ENCODE measurements at places on chromosomes 5 and 9.

DNA sequence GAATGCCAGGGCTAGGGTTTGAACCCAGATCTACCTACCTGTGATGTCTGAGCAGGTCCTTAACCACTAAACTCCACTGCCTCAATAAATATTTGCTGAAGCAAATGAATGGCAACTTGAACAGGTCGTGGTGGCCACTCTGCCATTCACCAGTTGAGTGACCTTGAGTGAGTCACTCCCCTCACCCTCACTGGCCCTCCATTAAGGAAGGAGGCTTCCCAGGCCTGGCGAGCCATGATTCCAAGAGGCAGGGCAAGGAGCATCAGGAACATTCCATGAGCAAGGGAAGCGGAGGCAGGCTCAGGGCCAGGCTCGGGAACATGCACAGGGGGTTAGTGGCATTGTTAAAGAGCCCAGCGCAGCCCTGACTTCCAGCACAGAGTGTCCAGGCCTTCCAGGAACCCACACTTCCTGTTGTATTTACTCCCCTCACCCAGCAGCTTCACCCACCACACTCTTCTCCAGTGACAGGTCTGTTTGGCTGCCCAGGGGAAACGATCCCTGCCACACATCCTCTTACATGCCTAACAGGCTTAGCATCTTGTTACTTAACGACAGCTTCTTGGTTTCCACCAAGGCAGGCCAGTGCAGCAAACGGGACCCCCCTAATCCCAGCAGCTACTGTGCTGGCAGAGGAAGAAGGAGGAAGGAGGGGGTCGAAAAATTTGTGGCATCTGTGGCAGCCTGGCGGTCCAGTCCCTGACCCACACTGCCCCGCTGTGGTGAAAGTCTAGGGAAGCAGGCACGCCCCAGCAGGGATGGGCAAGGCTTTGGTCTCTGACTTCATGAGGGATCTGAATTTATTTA, 43.7 kb upstream of the TTC1 start:
- DNase-seq, result peak; percentile 45

DNA sequence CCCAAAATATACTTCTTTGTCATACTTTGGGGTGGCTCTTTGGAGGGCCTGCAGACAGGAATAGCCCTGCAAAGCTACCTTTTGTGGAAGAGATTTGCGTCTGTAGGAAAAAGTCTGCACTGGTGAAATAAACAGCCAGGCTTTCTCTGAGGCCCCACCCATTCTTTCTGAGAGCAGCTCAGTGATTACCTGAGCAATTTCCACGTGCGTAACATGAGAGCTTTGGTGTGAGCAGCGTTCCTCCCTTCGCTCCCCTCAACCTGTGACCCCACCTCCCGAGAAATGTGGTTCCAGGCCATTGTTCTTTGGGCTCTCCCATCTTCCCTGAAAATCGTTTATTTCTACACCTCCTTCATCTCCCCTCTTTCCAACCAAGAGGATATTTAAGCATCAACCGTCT, 23.8 kb upstream of the FBP1 start:
- DNase-seq, result no peak

GRCh38 chr5:139647506-139648204, 494 bp upstream of the CXXC5 start:
- DNase-seq, result no peak

- DNase-seq, result no peak
These were observed 1.5 kb downstream of the NFIL3 start for GRCh38 chr9:91421971-91422757.

GRCh38 chr5:115418788-115419187, 122.3 kb upstream of the CCDC112 start:
- no peak for DNase-seq

GRCh38 chr5:31459594-31459993, 72.3 kb downstream of the DROSHA start:
- DNase-seq, result no peak

DNA sequence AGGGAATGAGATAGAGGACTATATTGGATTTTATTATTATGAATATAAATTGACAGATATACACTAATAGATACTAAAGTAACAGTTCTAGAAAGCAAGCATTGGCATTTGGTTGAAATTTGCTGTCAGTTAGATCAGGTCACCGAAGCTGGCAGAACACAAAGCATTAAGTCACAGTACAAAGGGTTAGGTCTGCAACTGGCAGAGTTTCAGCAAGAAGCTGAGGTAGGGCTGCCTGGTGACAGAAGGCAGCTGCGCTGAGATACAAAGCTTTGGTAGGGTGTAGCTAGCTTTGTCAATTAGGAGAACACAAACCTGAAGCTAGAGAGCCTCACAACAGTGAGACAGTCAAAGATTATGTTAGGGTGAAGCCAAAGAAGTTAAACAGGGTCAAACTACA, 6.3 kb upstream of the CSNK1G3 start:
- DNase-seq, result no peak

- no peak for DNase-seq
These were observed 140.8 kb upstream of the OTULINL start for GRCh38 chr5:14440582-14441431.

DNA sequence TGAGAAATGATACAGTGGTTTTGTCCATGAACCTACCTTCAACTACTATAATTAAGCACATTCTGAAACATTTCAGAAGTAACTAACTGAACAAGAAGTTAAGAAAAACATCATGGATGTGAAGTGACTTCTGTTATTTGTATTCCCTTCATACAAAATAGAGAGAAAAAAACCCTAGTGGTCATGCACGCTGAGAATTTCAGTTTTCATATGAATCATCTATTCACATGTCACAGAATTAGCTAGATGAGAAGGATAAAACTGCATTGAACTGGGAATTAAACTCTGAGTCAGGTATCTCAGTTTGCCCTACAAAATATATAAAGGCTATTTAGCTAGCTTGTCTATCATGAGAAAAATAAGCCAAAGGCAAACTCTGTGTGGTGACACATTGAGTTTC, 451.8 kb upstream of the FTMT start:
- no peak for DNase-seq

GRCh38 chr9:37625758-37626147, 25.0 kb upstream of the FRMPD1 start:
- DNase-seq, result no peak

- DNase-seq, result no peak
These were observed 44.4 kb upstream of the SNX2 start for GRCh38 chr5:122730456-122730855.

- DNase-seq, result no peak
These were observed 87.9 kb upstream of the FSTL4 start for GRCh38 chr5:133700251-133700650.

- no peak for DNase-seq
These were observed 1.6 kb downstream of the PKD2L2 start for GRCh38 chr5:137890845-137891244.

GRCh38 chr9:77731930-77732329, 83.8 kb upstream of the GNA14 start:
- no peak for DNase-seq

- no peak for DNase-seq
These were observed 33.2 kb downstream of the MYO10 start for GRCh38 chr5:16902846-16903245.

- peak; percentile 12 for DNase-seq
These were observed at the start of gene LHX6 for GRCh38 chr9:122228568-122229484. TSS of gene LHX6 (minus strand) at chr9:122228957. CDS start at chr9:122228740, 217 bp downstream.

DNA sequence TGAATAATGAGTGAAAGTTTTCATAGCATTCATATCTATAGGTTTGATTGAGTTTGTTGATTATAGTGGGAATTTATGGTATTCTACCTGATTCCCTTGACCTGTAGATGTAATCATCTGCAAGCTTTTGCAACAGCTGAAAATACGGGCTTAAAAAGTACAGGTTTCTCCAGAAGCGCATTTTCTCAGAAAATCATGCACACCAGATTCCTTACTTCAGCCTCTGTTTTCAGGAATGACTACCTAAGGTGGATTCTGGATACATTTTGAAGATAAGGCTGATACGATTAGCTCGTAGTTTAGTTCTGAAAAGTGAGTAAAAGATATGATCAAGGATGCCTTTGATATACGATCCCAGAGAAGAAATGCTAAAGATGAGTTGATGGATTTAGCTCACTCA, 694.8 kb upstream of the CDH10 start:
- DNase-seq, result no peak

GRCh38 chr9:98472216-98472615, 216.8 kb upstream of the TBC1D2 start:
- DNase-seq, result no peak

DNA sequence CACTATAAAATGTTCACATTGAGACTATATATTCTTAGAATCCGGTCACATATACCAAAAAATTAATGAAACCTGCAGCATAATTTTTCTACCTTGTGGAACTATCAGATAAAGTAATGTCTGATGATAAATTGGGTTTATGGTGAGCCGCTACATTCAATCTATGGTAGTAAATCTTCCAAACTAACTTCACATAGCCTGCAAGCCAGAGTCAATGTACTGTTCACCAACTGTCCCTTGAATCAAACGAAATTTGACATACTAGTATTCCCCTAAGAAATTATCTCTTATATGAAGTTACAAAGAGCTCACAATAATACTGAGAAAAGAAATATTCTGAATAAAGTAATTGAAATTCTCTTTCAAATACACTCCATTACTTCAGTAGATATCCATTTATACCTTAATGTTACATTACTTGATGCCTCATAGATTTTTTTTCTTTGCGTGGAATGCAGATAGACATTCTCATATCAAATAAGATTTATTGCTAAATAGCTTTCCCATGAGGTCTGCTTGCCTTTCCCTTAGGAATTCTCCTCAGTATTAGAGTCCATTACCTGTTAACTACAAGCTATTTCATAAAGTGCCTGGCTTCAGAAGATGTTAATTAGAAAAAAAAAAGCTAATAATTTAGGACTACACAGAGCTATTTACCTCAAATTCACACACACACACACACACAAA, 169.5 kb downstream of the PTPRD start:
- DNase-seq, result no peak

GRCh38 chr5:140869555-140869886, 764 bp downstream of the PCDHA11 start:
- DNase-seq, result no peak

- DNase-seq, result no peak
These were observed 18.3 kb downstream of the MARCHF3 start for GRCh38 chr5:127011961-127012644.

DNA sequence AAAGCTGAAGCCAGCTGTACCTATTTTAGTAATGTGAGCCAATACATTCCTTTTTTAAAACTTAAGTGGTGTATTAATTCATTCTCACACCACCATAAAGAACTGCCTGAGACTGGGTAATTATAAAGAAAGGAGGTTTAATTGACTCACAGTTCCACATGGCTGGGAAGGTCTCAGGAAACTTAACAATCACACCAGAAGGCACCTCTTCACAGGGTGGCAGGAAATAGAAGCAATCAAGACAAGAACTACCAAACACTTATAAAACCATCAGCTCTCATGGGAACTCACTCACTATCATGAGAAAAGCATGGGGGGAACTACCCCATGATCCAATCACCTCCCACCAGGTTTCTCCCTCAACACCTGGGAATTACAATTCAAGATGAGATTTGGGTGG, 21.0 kb downstream of the ESM1 start:
- no peak for DNase-seq

GRCh38 chr9:113993838-113994540, 84.1 kb downstream of the AMBP start:
- DNase-seq, result no peak

- no peak for DNase-seq
These were observed 382.1 kb downstream of the BRINP1 start for GRCh38 chr9:118987167-118987566.

DNA sequence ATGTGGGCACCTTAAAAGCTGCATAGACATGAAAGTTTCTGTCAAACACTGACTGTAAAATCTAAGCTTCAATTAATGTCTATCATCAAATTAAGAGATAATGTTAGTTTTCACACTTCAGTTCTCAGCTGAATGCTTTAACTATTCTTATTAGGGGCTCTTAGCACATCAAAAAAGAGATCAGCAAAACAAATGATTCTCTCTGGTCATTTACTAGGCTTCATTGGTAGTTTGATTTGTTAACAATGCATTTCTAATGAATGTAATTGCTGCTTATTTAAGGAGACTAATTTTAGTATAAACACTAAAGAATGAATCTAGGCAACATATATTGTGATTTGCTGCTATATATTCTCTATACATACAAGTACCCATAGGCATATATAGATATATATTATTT, 1182.0 kb downstream of the MAT2B start:
- DNase-seq, result no peak

- DNase-seq, result no peak
These were observed 24.1 kb upstream of the OSMR start for GRCh38 chr5:38821679-38822078.

DNA sequence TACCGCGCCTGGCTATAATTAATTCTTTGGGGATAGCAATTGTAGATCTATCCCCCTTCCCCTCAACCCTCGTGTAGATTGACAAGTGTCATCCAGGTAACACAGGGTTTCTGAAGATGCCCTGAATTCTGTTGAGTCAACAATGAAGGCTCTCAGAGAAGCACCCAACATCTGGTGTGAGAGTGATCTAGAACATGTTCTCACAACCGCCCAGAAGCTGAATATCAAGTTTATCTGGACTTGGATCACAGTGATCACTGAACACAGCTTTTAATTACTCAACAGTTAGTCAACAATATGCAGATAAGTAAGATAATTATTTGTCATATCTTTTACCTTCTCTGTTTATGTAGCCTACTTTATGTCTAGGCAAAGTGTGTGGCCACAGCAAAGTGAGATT, 204.2 kb upstream of the RGMB start:
- DNase-seq, result no peak

- DNase-seq, result no peak
These were observed 59.0 kb upstream of the NUDT12 start for GRCh38 chr5:103621548-103621930.

GRCh38 chr9:89601306-89601705, 3.5 kb upstream of the GADD45G start:
- DNase-seq, result no peak

GRCh38 chr9:112784020-112784785, 33.6 kb downstream of the SNX30 start:
- no peak for DNase-seq
